Activated T-cell treated with anti-CD3 and anti-CD28 coated beads, Interleukin-2, amount 50 U/mL, for 48 hours (primary cell): ENCODE measurements at places on chromosomes 5 and 9.

DNA sequence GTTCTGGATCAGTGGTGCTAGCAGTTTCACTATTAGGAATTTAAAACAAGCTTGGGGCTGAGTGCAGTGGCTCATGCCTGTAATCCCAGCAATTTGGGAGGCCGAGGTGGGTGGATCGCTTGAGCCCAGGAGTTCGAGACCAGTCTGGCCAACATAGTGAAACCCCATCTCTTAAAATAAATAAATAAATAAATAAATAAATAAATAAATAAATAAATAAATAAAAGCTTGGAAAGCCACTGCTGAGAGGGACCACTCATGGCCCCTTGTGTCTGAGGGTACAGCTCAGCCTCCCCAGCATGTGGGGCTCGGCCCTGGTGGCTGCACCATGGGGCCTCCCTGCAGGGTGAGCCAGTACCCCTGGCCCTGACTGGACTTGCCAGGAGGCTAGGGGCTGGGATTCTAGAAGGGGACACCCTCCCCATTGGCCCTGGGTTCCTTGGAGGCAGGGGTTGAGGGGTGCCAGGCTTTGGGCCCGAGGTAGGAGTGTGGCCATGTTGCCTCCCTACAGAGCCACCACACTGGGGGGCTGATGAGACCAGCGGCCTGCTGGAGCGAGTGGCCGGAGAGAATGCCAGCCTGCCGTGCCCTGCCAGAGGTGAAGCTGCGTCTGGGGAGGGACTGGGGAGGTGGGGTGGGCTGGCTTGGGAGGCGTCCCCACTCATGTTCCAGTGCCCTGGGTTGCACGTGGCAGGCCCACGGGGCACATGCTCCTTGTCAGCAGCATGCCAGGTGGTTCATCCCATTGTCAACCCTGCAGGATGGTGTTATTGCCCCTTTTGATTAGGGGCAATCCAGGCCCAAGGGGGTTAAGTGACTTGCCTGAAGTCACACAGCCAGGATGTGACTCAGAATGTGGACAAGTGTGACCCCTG lies 76.5 kb downstream of the HMCN2 start:
- DNase-seq = no peak

DNA sequence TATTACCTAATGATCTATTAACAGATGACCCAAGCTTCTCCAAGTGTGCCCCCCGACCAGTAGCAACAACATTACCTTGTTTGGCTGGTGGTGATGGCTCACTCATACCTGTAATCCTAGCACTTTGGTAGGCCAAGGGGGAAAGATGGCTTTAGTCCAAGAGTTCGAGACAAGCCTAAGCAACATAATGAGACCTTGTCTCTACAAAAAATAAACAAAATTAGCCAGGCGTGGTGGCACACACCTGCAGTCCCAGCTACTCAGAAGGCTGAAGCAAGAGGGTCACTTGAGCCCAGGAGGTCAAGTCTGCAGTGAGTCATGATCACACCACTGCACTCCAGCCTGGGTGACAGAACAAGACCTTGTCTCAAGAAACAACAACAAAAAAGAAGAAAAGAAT lies 62.9 kb downstream of the GCNT1 start:
- no peak for DNase-seq

DNA sequence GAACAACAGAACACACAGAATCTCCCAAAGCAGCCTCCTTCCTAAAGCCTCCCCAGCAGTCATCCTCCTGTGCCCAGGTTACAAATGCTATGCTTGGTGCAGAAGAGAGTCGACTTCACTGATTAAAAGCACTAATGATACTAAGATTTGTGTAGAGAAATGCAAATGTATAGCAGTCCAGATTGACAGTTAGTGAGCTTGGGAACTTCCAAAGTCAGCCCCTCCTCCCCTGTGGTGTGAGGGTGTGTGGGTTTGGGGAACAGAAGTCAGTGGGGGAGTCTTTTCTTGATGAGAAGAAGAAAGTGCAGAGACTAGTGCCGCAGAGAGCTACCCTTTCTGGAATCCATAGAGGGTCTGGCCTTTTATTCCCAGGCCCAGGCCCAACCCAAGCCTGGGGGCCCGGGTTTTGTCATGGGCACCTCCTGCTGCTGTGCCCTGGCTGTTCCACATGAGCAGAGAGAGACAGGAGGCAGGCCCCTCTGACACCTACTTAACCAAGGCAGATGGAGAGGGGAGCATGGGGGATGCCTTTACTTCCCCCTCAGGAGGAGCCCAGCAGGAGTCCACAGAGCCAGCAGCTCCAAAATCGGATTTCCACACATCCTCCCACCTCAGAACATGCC lies 173.3 kb downstream of the DENND1A start:
- no peak for DNase-seq

DNA sequence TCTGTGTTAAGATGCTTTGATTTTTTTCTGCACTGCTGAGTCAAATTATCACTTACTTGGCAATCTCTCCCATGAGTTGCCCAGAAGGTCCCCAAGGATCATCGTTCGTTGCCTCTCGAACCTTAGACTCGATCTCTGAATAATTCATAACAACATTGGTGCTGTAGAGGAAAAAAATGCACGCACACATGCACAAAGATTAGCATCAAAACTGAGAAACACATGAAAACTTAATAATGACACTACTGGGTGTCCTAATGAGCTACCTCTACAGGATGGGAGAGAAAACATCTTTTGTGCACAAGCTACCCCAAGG lies 41.6 kb downstream of the CLINT1 start:
- DNase-seq = no peak

GRCh38 chr5:170470808-170471404 lies 32.9 kb upstream of the KCNIP1 start:
- DNase-seq = no peak

- DNase-seq = peak; percentile 9
These were observed 60.2 kb downstream of the TSTD2 start for GRCh38 chr9:97572892-97573365.

- no peak for DNase-seq
These were observed 95.1 kb downstream of the ARL15 start for GRCh38 chr5:54215233-54215736.

DNA sequence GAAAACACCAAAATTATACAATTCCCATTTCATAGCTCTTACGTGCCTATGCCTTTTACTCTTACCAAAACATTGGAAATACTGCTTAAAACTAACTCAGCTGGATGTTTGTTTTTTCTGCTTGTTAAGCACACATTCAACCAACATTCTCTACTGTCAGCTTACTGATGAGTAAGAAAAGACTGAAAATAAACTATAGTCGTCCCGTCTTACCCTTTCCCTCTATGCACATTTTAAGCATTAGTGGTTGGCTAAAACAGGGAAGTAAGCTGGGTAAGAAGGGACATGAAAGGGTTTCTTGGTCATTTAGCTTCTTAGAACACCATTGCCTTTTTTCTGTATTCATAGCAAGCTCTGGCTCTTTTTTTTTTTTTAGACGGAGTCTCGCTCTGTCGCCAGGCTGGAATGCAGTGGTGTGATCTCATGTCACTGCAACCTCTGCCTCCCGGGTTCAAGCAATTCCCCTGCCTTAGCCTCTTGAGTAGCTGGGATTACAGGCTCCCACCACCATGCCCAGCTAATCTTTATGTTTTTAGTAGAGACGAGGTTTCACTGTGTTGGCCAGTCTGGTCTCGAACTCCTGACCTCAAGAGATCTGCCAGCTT lies 232.1 kb upstream of the PCSK5 start:
- DNase-seq = no peak

- no peak for DNase-seq
These were observed 5.8 kb downstream of the TYRP1 start for GRCh38 chr9:12698986-12699385.

DNA sequence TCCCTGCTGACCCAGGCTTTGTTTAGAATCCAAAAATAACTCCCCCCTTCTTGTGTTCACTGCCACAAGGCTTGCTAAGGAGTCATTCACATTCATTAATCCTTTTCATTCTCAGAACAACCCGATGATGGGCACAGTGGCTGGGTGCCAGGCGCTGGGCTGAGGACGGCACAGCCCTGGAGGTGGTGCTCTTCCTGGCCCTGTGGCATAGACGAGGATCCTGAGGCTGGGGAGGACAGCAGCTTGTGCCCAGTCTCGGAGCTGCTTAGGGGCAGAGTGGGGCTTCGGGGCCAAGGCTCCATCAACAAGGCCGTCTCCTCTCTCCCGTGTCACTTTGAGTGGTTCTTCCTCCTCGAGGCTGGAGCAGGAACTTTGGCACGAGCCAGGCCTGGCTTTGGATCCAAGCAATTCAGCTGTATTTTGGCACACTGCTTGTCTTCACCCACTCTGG lies 166.7 kb downstream of the TTLL11 start:
- no peak for DNase-seq

DNA sequence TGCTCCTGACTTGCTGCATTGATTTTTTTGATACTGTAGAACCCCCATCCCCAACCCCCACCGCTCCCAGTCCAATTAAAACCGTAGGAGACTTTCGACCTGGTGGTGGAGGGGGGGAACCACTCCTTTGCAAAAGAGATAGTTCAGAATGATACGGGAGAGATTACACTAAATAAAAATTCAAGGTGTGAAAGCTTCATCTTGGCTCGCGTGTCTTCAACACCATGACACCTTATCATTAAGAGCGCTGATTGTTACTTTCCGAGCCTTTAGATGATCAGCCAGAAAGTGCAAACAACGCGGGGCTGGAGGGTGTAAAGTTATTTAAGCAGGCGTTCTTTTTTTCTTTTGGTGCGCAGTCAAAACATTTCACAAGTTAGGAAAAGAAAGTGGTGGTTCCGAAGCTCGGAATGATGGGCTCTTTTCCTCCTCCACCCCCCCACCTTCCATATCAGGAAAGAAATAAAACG lies 1.3 kb upstream of the ZNF462 start:
- DNase-seq = no peak

DNA sequence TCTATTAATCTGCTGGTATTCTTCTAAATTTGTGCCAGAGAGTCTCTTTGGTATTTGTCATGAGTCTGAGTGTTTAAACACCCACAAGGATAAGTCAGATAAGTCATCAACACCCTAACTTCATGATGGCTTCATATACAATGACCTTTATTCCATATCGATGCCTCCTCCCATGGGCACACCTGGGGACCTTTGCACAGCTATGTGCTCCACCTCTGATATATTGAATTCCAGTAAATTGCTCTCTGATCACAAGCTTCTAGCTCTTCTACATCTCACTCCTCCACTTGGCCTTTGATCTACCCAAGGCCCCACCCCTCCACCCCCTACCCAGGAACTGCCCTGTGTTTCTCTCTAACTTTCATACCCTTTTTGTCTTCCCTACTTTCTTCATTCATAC lies 102.7 kb upstream of the MIER3 start:
- DNase-seq = no peak

DNA sequence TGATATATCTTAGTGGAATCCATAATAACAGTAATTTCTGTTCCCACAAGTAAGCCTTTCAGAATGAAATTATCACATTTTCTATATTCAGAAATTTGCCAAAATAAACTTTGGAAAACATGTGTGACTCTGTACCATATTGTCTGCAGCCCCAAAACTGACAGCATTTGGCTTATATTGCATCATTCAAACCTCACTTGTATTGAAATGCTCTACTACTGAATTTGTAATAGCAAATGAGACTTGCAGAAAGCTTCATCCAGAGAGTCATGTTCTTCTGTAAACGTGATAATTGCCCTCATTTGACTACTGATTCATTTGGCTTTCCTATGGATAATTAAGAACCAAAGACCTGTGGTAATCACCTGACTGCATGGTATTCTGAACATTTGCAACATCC lies 1249.5 kb upstream of the CDH18 start:
- DNase-seq = no peak

DNA sequence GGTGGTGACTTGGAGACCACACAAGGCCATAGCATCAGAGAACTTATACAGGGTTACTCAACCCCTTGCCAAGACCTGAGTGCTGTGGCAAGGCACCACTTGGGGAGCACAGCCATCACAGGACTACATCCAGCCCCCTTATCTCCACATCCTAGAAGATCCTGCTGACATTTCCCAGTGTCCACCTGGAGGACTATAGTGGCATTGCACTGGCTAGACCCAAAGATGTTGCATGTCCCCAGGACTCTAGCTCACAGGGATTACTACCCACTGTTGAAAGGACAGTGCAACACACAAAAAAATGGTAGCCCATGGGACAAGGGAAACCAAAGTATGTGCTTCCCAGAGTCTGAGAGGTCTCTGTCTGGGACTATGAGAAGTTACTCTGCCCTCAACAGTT lies 411.1 kb upstream of the NUDT12 start:
- DNase-seq = no peak

DNA sequence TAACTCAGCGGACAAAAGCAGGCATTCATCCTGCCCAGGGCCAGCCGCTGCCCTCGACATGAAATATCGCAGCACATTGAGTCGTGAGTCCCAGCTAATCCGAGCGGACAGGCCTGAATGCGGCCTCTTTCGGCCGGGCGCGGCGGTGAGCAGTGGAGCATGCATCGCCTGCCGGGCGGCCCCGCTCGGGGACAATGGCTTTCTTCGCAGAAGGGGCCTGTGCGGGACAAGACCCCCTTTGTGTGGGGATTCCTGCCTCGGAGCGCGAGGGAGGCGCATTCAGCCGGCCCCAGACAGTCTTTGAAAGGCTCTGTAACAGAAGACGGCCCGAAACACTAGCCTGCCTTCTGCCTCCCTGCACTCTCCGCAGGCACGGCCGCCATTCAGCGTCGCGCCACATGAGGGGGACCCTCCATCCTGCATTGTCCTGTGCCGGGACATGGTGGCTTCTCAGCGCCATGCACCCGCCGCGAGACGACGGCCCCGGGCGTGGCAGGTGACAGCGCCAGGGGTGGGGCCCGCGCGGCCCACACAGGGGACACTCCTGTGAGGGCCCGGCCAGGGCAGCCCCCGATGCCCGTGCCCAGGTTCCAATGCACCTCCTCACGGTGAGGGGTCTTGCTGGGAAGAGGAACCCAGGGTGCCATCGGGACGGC lies 52.0 kb downstream of the EXD3 start:
- DNase-seq = no peak

GRCh38 chr9:79057576-79057975 lies 514.2 kb upstream of the TLE4 start:
- DNase-seq = no peak

- DNase-seq = no peak
These were observed 76.6 kb upstream of the NR4A3 start for GRCh38 chr9:99745085-99745484.

DNA sequence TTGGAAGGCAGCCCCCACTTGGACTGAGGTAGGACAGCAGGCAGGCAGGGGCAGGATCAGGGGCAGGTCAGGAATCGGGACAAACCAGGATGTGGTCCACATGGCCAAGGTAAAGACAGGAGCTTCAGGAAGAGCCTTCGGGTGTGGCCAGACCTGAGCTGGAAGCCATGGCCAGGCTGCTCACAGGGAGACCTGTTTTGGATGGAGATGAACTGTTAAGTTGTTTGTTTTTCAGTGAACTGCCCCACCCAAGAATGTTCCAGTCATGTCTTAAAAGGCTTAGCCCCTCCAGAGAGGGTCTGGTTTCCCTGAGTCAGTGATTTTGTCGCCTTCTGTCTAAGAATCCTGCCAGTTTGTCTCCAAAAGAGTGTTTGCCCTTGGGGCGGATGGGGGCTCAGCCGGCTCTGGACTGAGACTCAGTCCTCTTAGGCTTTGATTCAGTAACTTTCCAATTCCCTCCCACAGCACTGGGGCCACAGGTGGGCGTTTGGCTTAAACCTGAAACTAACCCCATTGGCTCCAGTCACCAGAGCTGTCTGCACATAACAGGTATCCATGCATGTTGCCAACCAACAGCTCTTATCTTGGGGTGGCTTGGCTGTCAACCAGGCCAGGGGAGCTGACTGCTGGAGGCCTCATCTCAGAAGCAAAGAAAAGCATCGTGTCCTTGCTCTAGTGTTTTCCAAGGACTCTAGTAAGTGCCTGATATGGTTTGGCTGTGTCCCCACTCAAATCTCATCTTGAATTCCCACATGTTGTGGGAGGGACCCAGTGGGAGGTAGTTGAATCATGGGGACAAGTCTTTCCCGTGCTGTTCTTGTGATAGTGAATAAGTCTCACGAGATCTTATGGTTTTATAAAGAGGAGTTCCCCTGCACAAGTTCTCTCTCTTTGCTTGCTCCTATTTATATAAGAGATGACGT lies 11.3 kb upstream of the ANKH start:
- DNase-seq = no peak
